Activated T-cell treated with anti-CD3 and anti-CD28 coated beads, Interleukin-2, amount 50 U/mL, for 48 hours (primary cell): ENCODE measurements at places on chromosomes 12 and 14.

GRCh38 chr14:80202888-80203562 is 8.3 kb downstream of the DIO2 start:
- DNase-seq = peak; percentile 39

DNA sequence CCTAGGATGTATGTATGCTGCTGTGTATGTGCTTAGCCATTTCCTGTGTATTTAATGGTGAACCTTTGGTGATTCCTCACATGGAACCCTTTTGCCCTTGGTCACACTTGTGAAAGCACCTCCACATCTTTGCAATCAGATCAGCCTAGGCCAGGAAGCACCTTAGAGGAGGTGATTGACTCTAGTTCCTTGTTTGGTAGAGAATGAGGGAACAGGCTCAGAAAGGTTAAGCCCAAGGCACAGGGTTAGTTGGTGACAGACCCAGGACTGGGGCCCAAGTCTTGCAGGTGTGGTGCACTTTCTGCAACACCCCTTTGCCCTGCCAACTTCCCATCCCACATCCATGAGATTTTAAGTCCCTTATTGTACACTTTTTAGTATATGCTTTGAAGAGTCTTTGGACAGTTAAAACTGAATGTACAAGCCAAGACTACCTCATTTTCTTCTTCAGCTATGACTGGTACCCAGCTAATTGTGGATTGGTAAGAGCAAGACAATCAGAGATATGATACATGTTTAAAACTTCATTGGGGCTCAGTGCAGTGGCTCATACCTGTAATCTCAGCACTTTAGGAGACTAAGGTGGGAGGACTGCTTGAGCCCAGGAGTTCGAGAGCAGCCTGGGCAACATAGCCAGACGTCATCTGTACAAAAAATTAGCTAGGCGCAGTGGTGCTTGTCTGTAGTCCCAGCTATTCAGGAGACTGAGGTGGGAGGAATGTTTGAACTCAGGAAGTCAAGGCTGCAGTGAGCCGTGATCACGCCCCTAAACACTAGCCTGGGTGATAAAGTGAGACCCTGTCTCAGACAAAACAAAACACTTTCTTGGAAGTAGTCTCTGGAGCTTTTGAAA is 71.1 kb downstream of the RASSF3 start:
- no peak for DNase-seq

DNA sequence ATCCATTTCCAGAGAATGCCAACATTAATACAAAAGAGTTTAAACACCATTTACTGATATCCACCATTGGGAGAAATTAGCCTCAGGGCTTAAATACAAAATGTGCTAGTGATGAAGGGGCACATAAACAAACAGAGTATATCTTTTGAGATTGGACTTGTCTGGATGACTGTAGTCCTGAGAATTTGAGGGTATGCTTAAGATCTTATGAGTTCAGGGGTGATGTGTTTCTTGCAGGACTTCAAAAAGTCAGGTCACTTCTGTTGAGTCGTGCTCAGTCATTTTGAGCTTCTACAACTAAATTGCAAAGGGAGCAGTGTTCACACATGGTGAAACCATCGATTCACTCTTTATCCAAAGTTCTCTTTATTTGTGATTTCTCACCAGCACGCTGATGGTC is 425.7 kb downstream of the ATP23 start:
- no peak for DNase-seq

- DNase-seq = peak; percentile 84
Measured at GRCh38 chr12:53251477-53252348, 16.4 kb upstream of the ESPL1 start.

DNA sequence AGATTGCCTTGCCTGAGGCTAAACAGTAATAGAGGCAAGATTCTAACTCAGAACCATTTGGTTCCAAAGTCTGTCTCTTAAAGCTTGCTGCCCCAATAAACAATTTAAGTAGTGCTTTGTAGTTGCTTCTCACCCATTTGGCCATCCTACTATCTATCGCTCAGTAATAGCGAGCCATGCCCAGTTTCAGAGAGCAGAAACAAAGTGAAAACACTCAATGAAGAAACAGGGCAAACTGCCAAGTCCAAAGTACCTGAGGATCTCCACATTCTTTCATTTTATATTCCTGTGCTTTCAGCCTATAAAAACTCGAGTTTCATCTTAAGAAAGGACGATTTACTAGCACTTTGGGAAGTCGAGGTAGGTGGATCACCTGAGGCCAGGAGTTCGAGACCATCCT is 103.3 kb upstream of the BBS10 start:
- DNase-seq = no peak

DNA sequence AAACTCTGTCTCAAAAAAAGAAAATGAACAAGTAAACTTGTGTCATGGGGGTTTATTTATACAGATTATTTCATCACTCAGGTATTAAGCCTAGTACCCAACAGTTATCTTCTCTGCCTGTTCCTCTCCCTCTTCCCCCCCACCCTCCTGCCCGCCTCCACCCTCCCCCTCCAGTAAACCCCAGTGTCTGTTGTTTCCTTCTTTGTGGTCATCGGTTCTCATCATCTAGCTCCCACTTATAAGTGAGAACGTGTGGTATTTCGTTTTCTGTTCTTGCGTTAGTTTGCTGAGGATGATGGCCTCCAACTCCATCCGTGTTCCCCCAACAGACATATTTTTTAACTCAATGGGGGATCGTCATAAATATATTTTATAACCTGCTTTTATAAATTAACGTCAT is 12.3 kb downstream of the IL31 start:
- DNase-seq = no peak

- DNase-seq = peak; percentile 34
Measured at GRCh38 chr14:69107407-69108003, 45.4 kb downstream of the DCAF5 start.

DNA sequence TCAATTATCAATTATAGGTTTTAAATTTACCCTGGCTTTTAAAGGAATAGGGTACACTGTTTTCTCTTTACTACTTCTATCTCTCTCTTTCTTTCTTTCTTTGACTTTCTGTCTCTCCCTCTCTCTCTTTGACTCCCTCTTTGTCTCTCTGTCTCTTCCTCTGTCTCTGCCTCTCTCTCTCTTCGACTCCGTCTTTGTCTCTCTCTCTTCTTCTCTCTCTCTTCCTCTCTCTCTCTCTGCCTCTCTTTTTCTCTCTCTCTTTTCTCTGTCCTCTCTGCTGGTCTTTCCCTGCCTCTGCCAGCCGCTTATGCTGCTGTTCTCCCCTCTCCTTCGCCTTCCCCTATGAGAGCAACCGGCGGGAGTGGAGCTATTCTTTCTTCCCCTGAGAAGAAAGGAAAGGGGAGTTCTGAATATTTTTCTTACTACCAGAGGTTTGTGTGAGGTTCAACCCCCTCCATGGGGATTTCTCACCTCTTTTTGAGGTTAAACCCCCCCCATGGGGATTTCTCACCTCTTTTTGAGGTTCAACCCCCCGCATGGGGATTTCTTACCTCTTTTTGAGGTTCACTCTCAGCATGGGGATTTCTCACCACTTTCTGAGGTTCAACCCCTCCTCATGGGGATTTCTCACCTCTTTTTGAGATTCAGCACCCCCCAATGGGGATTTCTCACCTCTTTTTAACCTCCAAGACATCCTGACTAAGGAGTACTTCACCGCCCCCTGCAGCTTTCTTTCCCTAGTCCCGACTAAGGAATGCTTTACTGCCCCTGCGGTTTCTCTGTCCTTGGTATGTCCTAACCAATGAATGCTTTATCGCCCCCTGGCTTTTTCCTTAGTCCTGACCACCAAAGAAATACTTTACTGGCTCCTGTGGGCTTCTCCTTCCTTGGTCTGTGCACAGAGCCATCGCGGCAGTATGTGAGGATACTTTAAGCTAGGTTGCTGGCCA is 27.4 kb upstream of the DDHD1 start:
- peak; percentile 41 for DNase-seq

GRCh38 chr14:105420101-105420973 is 710 bp downstream of the MTA1 start:
- peak; percentile 36 for DNase-seq

- DNase-seq = no peak
Measured at GRCh38 chr12:108592033-108592909, 5.6 kb downstream of the TMEM119 start.

- DNase-seq = no peak
Measured at GRCh38 chr12:54135621-54136350, 53.0 kb downstream of the SMUG1 start.

DNA sequence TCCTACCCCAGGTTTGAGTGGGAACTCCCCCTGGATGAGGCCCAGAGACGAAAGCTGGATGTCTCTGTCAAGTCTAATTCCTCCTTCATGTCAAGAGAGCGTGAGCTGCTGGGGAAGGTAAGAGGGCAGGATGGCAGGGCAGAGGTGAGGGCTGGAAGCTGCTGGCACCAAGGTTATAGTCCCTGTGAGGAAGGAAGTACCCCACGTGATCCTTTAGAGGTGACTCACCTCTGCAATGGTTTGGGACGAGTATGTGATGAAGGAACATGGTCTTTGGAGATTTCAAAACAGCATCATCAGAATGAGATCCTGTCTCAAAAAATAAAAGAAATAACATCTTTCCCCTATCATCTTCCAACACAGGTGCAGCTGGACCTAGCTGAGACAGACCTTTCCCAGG is 9.2 kb upstream of the MYL6B start:
- no peak for DNase-seq

GRCh38 chr14:75543253-75543652 is 21.0 kb downstream of the BATF start:
- no peak for DNase-seq

DNA sequence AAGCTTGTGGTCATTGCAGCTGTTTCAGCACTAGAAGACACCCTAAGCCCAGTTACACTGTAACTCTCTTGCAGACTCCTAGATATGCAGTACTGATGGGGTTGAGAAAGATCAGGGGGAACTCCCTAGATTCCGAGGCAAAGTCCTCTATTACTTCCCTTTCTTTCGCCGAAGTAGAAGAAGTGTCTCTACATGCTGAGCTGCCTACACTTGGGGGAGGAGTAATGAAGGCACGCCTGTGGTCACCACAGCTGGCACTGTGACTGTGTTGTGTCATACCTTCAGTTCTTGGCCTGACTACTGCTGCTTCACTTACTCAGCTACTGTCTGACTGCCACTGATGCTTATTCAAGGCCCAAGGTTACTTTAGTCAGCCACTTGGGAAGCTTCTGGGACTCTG is 35.1 kb upstream of the RPL10L start:
- no peak for DNase-seq

GRCh38 chr12:11688379-11688778 is 38.9 kb downstream of the ETV6 start:
- no peak for DNase-seq

- no peak for DNase-seq
Measured at GRCh38 chr14:61925043-61925442, 162.8 kb downstream of the SNAPC1 start.

- no peak for DNase-seq
Measured at GRCh38 chr12:65490250-65490649, 211.8 kb downstream of the MSRB3 start.

- DNase-seq = no peak
Measured at GRCh38 chr12:14403711-14404196, 38.3 kb downstream of the ATF7IP start.

GRCh38 chr14:32576088-32576795 is 247.1 kb downstream of the AKAP6 start:
- DNase-seq = peak; percentile 24

DNA sequence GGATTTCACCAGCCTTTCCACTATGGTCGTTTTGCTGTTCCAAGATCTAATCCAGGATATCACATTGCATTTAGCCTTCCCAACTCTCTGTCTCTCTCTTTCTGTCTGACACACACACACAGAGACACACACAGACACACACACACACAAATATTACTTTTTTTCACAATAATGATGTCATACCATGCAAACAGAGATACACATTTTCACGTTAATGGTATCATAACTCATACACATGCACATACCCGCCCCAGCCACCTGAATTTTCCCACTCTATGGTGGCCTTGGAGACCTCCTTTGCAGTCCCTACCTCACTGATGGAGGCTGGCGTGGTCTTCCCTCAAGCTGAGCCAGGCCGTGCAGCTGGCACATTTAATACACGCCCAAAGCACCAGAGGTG is 7.2 kb upstream of the MYL2 start:
- DNase-seq = no peak

- DNase-seq = no peak
Measured at GRCh38 chr12:112340230-112340629, 42.0 kb downstream of the HECTD4 start.

- no peak for DNase-seq
Measured at GRCh38 chr12:6312529-6313325, 2.2 kb downstream of the PLEKHG6 start.

DNA sequence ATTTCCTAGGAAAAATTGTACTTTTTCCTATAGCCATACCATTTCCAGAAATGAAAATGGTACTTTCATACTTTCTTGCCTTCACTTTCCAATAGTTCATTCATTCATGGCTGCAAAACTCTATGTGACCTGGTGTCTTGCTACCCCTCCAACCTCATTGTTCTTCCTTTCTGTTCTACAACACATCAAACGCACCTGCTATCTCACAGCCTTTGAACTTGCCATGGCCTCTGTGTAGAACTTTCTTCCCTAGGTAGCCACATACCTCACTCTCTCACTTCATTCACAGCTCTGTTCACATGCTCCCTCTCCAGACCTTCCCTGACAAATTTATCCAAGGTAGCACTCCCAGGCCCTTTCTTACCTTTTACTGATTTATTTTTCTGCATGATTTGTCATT is 149.2 kb downstream of the DUSP6 start:
- DNase-seq = no peak

DNA sequence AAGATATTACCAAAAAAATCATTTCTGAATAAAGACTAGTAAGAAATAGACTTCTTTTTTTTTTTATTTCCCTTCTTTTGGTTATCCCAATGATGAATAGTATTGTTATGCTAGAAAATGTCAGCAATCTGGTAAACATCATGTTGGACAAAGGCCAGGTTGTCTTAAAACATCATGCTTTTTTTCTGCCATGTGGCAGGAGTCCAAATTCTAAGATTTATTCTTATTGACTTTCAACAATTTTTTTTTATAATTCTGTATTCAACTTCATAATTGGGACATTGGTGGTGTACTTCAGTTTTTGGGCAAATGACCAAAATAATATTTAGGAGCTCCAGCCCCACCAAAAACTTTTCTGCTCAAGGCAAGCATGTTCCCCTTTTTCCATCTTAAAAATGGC is 10.5 kb downstream of the DCN start:
- no peak for DNase-seq

DNA sequence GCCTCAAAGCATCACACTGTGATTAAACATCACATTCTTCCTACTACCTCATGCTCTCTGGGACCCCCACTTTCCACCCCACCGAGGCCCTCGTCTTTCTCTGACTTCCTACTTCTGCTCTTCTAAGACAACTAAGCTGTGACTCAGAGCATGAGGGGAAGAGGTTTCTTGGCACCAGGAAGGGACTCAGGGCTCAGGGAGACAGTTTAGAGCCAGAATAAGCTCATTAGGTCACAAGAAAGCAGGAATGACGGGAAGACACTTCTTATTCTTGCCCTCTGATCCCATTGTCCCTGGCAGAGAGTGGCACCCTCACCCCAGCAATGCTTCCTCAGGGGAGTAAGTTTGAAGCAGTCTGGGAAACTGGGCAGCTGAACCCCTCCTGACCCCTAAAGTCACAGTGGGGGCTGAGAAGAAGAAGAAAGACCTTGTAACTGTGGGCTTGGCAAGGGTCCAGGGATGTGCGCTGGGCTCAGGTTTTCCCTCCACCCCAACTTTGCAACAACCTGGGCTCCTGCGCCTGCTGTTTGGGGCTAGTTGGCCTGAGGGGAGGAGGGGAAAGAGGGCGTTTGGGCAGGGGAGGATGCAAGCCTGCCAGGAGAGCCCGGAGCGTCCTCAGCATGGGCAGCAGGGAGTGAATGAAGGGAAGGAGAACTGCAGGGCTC is 64.6 kb upstream of the ACTN1 start:
- DNase-seq = no peak
